ENCODE measurements at places on chromosomes 5 and 9.

DNA sequence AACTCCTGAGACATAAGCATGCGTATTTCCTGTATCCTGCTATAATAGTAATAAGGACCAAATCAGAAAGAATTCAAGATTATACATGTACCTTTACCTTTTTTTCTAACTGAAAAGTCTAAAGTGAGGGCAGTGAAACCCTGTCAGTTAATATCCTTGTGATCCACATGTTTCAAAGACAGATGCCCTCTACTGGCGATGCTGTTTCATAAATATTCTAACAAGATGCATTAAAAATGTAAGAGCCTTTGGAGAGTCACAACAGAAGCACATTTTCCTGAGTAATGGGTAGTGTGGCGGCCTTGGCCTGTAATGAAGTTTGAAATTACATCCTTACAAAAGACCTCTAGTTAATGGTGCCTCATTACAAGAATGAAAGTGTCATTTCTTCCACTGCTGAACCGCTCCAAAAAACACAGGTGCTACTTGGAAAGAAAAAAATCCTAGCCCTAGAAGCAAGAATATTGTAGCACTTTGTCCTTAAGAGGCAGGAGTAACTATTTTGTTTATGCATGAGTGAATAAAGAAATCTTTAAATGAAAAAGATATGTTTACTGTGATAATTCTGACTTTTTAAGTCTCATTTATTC is 232.6 kb downstream of the EPB41L4A start:
- no peak for DNase-seq

DNA sequence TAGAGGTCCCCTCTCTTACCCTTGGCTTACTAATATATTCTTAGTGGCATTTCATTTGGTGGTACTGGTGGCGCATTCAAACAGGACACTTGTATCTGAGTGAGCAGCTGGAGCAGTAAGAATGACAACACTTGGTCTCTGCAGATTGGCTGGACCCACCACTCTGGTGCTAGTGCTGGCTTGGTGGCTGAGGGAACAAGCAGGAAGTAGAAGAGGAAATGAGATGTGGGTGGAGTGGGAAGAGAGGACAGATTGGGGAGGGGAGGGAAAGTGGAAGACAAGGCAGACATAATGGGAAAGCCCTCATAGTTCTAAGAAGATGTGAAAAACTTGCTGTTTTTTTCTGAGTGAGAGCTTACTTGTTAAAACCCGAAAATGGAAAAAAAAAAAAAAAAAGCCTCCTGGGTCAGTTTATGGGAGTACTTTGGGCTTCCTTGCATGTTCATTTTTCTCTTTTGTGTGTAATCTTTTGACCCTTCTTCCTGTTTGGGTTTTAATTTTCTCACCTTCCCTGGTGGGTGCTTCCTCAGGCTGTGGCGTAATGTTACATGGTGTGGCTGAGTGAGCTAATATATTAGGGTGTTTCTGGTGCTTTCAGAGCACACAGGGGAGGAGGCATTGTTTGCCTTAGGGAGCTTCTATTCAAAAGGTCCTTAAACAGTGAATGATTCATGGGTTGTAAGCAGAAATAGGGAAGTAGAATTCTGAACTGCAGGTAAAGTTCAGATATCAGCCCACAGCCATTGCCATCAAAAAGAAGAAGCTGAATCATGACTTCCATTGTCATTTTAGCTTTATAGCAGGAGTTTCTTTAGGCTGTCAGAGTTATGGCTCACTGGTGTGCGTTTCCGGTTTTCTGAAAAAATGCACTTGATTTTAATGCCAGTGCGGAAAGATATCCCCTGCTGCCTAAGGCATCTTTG is 52.3 kb downstream of the TLE4 start:
- no peak for DNase-seq

- no peak for DNase-seq
Observed at GRCh38 chr9:35227284-35227683, 65.5 kb downstream of the UNC13B start.

- no peak for DNase-seq
Observed at GRCh38 chr5:32541241-32541640, 44.1 kb upstream of the SUB1 start.

DNA sequence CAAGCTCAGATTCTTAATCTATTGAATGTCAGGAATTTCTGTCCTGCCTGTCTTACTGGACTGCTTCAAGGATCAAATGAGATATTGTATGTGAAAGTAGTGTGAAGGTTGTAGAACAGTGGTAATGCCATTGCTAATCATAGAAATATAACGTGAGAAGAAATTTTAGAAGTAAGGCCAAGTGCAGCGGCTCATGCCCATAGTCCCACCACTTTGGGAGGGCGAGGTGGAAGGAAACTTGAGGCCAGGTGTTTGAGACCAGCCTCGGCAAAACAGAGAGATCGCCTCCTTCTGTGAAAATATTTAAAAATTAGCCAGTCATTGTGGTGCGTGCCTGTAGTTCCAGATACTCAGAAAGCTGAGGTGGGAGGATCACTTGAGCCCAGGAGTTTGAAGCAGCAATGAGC is 5.1 kb upstream of the HSPA5 start:
- DNase-seq: no peak

DNA sequence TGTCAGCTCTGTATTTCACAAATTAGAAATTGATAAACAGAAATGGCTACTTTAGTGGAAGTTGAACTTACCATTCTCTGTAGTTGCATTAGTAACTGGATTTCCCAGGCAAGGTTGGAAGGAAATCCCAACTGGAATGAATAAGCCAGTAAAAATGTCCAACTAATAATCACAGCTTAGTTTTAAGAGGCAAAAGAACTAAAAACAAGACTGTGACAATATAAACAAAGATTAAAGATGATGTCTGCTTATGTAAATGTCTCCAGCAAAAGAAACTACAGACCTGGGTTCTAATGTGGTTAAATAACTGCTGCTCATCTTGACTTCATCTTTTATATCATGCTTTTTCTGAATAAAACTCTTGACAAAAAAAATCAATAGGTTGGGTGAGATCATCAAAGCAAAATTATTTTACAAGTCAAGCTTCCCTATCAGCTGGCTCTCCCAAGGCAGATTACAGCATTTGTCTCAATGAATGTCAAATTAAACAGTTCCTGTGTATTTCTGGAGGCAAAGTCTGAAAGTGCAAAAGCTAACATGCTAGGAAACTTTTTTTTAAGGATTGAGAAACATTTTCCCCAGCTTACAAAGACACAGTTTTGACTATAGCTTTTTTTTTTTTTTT is 62.3 kb upstream of the HMHB1 start:
- no peak for DNase-seq

- no peak for DNase-seq
Observed at GRCh38 chr5:115470921-115471320, 73.7 kb downstream of the FEM1C start.

GRCh38 chr5:150700246-150700593 is 642 bp downstream of the RBM22 start:
- no peak for DNase-seq

DNA sequence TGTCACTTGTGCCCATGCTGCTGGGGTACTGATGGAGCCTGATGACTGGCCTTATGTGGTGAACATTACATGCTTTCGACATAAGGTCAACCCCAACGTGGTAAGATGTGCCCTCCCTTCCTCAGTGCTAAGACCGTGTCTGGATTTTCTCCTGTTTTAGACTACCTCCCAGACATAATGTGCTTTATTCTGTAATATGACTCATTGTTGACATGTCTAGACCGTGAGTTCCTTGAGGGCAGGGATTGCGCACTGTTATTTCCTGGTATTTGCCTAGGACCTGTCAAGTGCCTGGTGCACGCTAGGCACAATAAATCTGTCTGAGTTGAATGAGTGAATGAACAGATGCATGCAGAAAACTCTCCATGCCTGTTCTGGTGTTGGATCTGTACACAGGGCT is 346.0 kb downstream of the KDM4C start:
- no peak for DNase-seq

DNA sequence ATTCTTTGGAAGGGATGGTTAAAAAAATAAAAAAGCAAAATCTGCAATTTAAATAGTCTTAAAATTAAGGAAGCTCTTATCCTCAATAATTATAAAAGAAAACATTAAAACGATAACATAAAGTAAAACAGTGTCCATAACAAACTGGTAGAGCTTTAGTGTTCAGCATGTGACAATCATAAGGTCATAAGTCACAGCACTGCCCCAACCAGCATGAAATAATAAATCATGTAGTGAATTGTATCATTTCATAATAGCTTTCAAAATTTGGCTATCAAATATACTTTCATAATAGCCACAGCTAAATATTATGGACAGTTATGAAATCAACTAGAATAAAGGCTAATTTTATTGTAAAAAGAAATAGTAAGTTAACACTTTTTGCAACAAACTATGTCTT is 10.0 kb downstream of the NR3C1 start:
- no peak for DNase-seq

DNA sequence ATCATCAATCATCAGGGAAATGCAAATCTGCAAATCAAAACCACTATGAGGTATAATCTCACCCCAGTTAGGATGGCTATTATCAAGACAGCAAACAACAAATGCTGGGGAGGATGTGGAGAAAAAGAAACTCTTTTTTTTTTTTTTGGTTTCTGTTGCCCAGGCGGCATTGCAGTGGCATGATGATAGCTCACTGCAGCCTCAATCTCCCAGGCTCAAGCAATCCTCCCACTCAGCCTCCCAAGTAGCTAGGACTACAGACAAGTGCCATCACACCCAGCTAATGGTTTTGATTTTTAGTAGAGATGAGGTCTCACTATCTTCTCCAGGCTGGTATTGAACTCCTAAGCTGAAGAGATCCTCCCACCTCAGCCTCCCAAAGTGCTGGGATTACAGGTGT is 5.4 kb upstream of the CNTRL start:
- no peak for DNase-seq

GRCh38 chr5:62547945-62548630 is 30.5 kb upstream of the LRRC70 start:
- no peak for DNase-seq

DNA sequence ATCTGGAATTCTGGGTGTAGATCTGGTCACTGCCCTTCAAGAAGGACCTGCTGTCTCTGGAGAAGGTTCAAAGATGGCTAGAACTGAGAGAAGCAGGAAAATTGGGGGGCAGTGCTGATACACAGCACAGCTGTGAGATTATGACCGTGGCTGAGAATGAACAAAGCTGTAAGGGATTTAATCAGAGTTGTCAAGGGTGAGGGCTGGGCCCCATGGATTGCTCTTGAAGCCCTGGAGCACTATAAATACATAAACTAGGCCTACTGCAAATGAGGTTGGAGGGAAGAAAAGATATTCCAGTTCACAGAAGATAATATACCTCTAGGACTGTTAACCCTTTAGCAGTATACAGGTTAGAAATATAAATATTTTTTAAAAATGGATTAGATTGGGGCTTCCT is 86.3 kb upstream of the KLF9 start:
- DNase-seq: no peak

All from D721Med (cell line).